ENCODE measurements at places on chromosomes 3 and 15.

DNA sequence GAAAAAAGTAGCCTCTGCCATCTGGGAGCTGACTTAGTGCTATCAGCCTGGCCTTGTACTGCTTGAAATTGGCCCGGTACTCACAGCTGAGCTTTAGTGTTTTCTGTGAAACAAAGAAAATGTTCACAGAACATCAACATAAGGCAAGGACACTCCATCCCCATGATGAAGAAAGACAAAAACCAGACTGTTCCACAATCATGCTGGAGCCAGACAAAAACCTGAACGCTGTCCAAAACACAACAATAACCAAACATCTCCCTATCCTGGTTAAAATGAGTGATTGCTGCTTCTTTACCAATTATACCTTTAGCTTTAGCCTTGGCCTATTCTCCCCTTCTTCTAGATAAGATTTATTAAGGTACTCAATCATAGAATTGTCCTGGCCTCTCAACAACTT lies 153.9 kb downstream of the CPNE4 start:
- no peak for DNase-seq

GRCh38 chr15:71688509-71689094 lies 121.8 kb upstream of the NR2E3 start:
- DNase-seq = no peak

GRCh38 chr15:91664224-91664836 lies 189.2 kb upstream of the SLCO3A1 start:
- DNase-seq = no peak

DNA sequence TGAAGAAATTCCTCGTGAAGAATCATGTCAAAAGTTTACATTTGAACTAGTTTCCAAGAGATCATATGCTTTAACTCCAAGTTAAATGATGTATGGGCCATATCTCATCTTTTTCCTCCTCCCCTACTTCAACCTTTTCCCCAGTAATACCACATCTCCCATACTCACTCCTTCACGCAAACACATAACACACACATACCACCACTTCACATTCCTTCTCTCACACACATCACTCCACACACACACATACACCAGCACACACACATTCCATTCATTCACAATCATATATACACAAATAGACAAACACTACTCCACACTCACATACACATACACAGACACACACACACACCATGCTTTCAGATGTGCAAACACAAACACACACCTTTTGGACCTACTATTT lies 769.0 kb upstream of the NR2F2 start:
- no peak for DNase-seq

- DNase-seq = no peak
These were observed 56.9 kb upstream of the MANF start for GRCh38 chr3:51328206-51328605.

GRCh38 chr3:194481525-194482195 lies 5.1 kb downstream of the ATP13A3 start:
- no peak for DNase-seq

GRCh38 chr3:32951410-32951811 lies at the start of gene CCR4:
CCR4 (plus strand) TSS chr3:32951644; CDS start chr3:32953423, 1,779 bp downstream.
- peak; percentile 83 for DNase-seq

DNA sequence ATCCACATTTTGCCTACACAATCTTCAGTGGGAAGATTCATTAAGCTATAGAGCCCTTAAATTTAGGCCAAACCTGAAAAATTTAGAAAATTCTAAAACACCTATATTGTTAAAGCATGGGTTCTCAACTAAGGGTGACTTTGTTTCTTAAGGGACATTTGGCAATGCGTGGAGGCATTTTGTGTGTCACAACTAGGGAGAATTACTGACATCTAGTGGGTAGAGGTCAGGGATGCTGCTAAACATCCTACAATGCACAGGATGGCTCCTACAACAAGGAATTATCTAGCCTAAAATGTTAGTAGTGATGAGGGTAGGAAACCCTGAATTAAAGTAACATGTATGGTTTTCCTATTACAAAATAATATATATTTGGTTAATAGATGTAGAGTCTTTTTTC lies 55.8 kb downstream of the TBC1D5 start:
- DNase-seq = no peak

DNA sequence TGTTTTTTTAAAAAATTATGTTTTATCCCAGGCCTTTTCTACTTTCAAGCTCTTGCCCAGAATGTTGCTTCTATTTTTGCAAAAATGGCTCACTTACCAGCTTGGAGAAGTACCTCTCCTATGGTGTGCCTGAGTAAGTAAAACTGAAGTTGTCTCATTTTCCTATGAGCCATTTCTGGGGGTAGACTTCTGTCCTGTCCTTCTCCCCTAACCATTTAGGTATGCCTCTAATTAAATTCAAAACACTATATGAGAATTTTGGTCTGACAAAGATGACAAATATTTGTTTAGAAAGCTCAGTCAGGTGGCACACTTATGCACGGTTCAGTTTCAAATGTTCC lies 282.5 kb upstream of the ICE2 start:
- no peak for DNase-seq

DNA sequence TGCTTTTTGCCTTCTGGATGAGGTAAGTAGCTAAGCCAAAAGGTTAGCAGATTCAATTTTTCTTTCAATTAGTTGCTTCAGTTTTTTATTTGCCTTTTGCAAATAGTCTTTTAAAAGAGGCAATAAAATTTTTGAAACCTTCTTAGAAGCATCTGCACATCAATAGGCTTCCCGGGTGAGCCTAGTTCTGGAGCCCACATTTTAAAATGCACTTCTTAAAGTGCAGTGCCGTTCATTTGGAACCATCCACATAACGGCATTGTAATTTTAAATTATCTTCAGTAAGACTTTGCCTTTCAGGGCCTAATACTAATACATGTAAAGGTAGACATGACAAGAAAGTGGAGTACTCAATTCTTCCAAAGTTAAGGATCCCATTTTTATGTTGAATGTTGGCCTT lies 269.2 kb downstream of the THSD4 start:
- DNase-seq = no peak
